NCI-H1105 (cell line): ENCODE measurements at places on chromosomes 16 and 17.

GRCh38 chr17:15432807-15433611 is 34.4 kb downstream of the CDRT4 start:
- no peak for DNase-seq

DNA sequence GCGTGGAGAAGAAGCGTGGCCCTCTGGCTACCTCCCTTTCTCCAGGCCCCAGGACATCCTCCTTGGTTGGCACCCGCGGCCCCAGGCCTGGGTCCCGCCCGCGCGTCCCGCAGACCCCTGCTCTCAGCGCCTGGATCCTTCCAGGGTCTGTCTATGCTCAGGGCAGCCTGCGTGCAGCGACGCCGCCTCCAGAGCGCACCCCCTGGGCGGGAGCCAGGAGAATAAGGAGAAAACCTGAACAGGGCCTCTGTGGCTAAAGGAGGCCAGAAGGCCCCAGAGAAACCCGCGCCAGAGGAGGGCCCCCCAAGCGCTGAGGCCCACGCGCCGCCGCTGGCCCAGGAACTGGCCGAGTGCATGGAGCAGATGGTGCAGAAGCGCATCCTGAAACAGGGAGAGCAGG is 40.4 kb upstream of the DNAJA2 start:
- no peak for DNase-seq

DNA sequence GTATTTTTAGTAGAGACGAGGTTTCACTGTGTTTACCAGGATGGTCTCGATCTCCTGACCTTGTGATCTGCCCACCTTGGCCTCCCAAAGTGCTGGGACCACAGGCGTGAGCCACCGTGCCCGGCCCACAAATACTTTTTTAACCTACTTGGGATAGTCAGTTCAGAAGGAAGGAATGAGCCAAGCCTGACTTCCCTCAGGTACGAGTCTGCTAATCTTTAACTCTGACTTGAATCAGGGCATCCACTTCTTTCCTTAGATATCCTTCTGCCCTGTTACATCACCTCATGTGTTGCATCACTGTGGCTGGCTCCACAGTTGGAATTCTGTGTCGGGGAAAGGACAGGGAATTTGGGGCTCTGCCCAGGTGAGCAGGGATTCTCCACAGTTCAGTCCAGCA is 120.8 kb downstream of the MSI2 start:
- DNase-seq, result no peak

GRCh38 chr17:81090361-81091136 is 55.6 kb downstream of the BAIAP2 start:
- no peak for DNase-seq

DNA sequence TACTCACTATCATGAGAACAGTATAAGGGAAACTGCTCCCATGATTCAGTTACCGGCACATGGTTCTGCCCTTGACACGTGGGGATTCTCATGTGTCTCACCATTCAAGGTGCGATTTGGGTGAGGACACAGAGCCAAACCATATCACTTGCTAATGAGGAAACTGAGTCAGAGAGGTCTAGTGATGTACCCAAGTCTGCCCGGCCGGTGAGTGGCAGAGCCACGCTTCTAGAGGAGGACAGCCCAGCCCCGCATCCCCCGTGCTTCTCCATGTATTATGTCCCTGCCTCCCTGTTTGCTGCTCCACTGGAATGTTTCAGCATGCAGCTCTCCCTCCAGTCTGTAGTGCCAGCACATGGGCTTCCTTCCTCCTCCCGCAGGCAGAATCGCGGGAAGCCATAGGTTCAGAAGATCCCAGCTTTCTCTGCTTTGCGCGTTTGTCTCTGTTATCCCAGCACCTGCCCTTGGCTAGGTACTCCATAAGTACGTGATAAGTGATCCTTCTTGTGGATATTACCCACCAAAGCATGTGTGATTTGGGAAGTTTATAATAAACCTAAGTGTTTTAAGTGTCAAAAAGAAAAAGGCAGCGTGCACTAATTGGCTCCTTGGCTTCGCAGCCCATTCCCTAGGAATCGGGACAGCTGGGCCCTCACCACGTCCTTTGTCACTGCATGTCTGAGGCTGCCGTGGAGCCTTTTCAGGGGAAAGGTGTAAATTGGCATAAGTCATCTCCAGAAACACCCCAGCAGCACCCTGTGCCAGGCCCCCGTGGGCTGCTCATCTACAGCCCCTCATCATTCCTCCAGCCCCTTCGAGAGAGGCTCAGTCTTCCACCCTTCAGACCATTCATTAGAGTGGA is 103.8 kb downstream of the CLEC16A start:
- DNase-seq, result no peak

GRCh38 chr17:74842599-74843351 is 16.9 kb downstream of the GRIN2C start:
- DNase-seq, result peak; percentile 78

DNA sequence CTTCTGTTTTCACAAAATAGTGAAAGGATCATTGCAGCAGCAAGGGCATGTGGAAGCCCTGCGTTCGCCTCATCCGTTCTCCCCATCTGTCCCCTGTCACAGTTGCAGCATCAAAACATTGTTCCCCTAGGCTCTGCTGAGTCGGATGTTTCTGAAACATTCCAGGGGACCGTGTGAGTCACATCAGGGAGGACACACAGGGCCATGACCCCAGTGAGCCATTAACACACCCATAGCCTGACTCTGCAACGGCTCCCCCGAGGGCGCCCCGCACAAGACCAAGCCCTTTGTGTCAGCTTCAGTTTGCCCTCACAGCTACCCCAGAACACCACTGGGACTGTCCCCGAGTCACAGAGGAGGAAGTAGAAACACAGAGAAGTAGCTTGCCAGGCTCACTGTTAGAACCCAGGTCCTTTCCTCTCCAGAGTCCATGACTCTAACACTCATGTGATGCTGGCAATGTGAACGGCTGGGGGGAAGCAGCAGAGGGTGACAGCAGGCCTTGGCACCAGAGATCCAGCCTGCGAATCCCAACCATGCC is 63.3 kb upstream of the HSBP1 start:
- DNase-seq, result no peak

- no peak for DNase-seq
Observed at GRCh38 chr17:6506679-6507231, 49.6 kb downstream of the PITPNM3 start.

DNA sequence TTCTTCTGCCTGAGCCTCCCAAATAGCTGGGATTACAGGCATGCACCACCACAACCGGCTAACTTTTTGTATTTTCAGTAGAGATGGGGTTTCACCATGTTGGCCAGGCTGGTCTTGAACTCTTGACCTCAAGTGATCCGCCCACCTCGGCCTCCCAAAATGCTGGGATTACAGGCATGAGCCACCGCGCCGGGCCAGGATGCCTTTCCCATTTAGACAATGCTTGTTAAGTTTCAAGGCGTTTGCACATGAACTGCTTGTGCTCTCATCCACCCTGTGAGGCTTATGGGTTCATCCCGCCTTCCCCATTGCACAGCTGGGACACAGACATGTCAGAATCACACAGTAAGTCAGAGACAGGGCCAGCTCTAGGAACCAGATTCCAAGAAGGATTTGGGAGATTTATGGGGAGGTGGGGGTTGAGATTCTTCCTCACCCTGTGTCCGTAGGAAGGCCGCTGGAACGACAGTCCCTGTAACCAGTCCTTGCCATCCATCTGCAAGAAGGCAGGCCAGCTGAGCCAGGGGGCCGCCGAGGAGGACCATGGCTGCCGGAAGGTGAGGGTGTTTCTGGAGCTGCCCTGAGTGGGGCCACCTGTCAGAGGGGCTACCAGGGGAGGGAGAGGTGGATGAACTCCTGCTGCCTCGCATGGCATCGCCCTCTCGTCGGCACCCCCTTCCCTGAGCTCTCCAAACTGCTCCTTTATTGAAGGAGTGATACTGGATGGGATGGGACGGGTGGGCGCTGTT is 46.3 kb downstream of the MRC2 start:
- DNase-seq, result no peak
